ENCODE measurements at places on chromosomes 4 and X. TPM values are rescaled to one million over a fixed set of nuclear protein-coding genes. Genes with fewer than 3 reads are reported as not detected.

The PNMA3 gene
- total RNA-seq, result not detected

The IQSEC2 gene
- 127 TPM for total RNA-seq

The SHROOM2 gene
- total RNA-seq, result 0.22 TPM

The RPS6KA6 gene
- 0.29 TPM for total RNA-seq

The UGT2B17 gene
- 1.9 TPM for total RNA-seq

The GC gene
- 9.8 TPM for total RNA-seq

The IL3RA gene
- 2.8 TPM for total RNA-seq

The QRFPR gene
- total RNA-seq, result not detected

The ETNPPL gene
- total RNA-seq, result not detected

The AASDH gene
- total RNA-seq, result 4.2 TPM

- H3K27me3 ChIP-seq, result no peaks in the 10 kb centered on the region
- H3K36me3 ChIP-seq, result no peaks in the 10 kb centered on the region
- no peaks in the 10 kb centered on the region for H3K4me1 ChIP-seq
- no peak overlapping the region for H3K27ac ChIP-seq
- H3K4me3 ChIP-seq, result no peak overlapping the region
- DNase-seq, result no peak
Observed at GRCh38 chrX:55056820-55057674, 17.8 kb upstream of the PAGE2B start.

DNA sequence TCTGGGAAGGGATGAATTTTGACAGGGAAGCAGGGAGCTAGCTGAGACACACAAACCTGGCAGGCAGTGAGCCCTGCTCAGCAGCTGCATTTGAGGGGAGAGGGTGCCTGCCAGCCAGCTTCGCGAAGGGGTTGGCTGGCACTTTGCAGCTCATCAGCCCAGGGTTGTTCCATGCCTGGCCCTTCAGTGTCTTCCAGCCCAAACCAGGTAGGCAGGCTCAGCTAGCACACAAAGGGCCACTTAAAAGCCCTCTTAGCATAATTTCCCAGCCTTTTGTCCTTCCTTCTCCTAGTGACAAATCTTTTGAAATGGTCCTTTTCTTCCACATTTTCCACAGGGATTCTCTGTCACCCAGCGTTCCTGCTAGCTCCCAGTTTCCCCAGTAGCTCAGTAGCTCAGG lies 4.3 kb upstream of the FRMPD3 start:
- no peak overlapping the region for H3K27ac ChIP-seq
- no peaks in the 10 kb centered on the region for H3K36me3 ChIP-seq
- no peak for DNase-seq
- H3K4me1 ChIP-seq, result no peaks in the 10 kb centered on the region
- H3K4me3 ChIP-seq, result no peak overlapping the region

- no peak overlapping the region for H3K4me3 ChIP-seq
- H3K27ac ChIP-seq, result no peak overlapping the region
- DNase-seq, result no peak
- no peaks in the 10 kb centered on the region for H3K27me3 ChIP-seq
- H3K36me3 ChIP-seq, result no peaks in the 10 kb centered on the region
- H3K4me1 ChIP-seq, result no peaks in the 10 kb centered on the region
Observed at GRCh38 chr4:38489011-38489861, 174.8 kb upstream of the KLF3 start.

- no peaks in the 10 kb centered on the region for H3K4me1 ChIP-seq
- H3K27me3 ChIP-seq, result no peaks in the 10 kb centered on the region
- DNase-seq, result no peak
- H3K4me3 ChIP-seq, result no peak overlapping the region
- H3K27ac ChIP-seq, result no peak overlapping the region
Observed at GRCh38 chr4:129335818-129336217, 239.9 kb downstream of the C4orf33 start.

GRCh38 chrX:6498324-6498723 lies 36.6 kb downstream of the VCX3A start:
- no peaks in the 10 kb centered on the region for H3K36me3 ChIP-seq
- H3K27ac ChIP-seq, result no peak overlapping the region
- no peaks in the 10 kb centered on the region for H3K27me3 ChIP-seq
- no peak overlapping the region for H3K4me3 ChIP-seq
- no peak for DNase-seq

GRCh38 chr4:169058312-169058711 lies 48.3 kb upstream of the CBR4 start:
- DNase-seq, result peak; percentile 49
- peaks cover 32% of the 10 kb centered on the region for H3K4me1 ChIP-seq
- H3K27me3 ChIP-seq, result no peaks in the 10 kb centered on the region

DNA sequence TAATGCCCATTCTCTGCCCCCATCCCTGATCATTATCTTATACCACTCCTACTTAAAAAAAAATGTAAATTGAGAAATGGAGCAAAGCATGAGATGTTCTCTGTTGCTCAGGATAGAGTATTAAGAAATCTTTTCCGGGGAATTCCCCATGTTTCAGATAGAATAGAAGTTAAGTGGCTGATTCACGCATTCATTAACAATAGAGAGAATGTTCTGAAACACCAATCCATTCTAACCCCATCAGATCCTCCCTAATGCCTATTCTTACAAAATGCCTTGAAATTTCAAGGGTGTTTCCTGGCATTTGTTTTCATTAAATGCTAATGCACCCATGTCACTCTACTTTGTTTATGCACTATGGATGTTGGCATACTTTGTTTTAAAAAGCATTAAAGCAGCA lies 101.1 kb downstream of the AREG start:
- no peak for DNase-seq
- no peak overlapping the region for H3K27ac ChIP-seq
- H3K4me1 ChIP-seq, result no peaks in the 10 kb centered on the region
- no peaks in the 10 kb centered on the region for H3K36me3 ChIP-seq

All from gastrocnemius medialis (tissue), 4 donors.